Activated T-helper 17 cell treated with anti-CD3 and anti-CD28 coated beads, Interleukin-2, amount 50 U/mL, for 72 hours (primary cell): ENCODE measurements at places on chromosomes 2 and 18.

- ATAC-seq = peak; percentile 73
Measured at GRCh38 chr2:97699765-97700444, 13.5 kb upstream of the ZAP70 start.

GRCh38 chr2:3105814-3106569 is 271.6 kb downstream of the EIPR1 start:
- ATAC-seq = no peak

GRCh38 chr2:79585701-79586433 is 73.0 kb downstream of the CTNNA2 start:
- ATAC-seq = no peak

GRCh38 chr2:232523682-232524597 is 2.0 kb upstream of the CHRND start:
- ATAC-seq = peak; percentile 34

- ATAC-seq = peak; percentile 45
Measured at GRCh38 chr18:9951022-9951859, 37.4 kb downstream of the VAPA start.

DNA sequence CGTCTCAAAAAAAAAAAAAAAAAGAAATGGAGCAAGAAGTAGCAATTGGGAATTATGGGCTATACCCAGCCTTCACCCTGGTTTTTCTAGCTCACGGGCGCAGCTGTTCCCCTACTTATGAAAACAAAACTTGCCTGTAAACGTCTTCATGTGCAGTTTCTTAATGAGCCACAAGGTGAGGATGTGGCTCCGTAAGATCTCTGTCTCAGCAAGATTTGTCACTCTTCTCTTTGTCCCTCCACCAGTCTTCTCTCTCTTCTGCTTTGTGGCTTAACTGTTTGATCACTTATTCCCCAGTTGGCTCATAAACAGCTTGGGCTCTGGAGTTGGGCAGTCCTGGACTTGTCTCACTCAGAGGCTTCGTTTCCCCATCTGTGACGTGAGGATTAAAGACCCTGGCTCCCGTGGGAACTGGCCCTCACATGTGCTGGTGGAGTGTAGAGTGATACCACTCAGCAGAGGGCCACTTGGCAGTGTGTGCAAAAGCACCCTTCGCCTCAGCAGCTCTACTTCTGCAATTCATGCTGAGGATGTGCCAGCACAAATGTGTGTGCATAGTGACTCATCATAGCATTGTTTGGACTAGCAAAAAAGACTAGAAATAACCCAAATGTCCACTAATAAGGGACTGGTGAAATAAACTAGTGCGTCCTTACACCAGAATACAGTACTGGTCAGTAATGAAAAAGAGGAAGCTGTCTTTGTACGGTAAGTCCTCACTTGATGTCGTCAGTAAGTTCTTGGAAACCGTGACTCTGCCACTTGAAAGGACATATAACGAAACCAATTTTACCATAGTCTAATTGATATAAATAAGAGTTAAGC is 8.7 kb downstream of the CEP68 start:
- ATAC-seq = peak; percentile 76

GRCh38 chr18:50469380-50469781 is 90.5 kb upstream of the MAPK4 start:
- no peak for ATAC-seq

DNA sequence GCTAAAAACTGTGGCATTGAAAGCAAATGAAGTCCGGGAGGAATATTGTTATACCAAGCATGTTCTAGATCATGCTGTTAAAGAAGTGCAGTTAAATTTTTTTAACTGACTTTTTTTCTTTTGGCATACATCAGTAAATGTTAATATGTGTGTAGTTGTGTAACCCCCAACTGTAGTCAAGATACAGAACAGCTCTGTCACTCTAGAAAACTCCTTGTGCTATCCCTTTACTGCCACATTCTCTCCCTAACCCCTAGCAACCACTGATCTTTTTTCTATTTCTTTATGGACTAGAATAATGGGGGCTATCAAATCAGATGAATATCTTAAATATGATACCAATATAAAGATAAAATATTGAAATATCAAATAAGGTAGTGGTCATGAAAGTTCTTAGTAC is 46.4 kb downstream of the LCLAT1 start:
- ATAC-seq = no peak

- no peak for ATAC-seq
Measured at GRCh38 chr18:39515299-39515698, 1949.7 kb upstream of the CELF4 start.

DNA sequence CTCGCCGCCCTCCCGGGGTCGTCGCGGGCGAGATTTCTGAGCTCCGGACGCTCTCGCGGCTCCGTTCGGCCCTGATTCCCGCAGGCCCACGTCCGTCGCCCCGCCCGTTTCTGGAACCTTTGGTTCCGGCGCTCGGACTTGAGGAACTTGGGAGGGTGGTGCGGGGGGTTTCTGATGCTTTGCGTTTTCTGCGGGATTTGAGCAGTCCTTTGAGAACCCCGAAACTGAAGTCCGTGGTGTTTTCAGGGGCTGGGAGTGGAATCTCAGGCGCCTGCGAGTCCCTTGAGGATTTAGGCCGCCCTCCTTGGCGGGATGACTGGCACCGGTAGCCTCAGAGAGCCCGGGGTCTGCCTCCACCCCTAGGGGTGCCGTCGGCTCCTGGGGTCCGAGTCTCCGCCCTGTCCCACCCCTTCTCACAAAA is 336 bp downstream of the THNSL2 start:
- peak; percentile 23 for ATAC-seq
